ENCODE measurements at places on chromosomes 4 and X.

- peak; percentile 13 for DNase-seq
These were observed 24.1 kb upstream of the PBDC1 start for GRCh38 chrX:76148753-76149152.

DNA sequence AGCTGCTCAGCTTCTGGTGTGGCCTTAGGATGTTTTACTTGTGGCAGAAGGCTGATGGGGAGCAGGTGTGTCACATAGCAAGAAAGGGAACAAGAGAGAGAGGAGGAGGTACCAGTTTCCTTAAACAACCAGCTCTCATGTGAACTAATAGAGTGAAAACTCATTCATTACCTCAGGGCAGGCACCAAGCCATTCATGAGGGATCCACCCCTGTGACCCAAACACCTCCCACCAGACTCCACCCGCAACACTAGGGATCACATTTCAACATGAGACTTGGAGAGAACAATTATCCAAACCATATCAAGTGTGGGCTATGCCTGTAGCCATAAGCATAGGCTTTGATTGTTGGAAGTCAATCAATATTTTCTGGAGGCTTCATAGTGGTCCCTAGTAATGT, 56.0 kb downstream of the GSX2 start:
- DNase-seq, result no peak

DNA sequence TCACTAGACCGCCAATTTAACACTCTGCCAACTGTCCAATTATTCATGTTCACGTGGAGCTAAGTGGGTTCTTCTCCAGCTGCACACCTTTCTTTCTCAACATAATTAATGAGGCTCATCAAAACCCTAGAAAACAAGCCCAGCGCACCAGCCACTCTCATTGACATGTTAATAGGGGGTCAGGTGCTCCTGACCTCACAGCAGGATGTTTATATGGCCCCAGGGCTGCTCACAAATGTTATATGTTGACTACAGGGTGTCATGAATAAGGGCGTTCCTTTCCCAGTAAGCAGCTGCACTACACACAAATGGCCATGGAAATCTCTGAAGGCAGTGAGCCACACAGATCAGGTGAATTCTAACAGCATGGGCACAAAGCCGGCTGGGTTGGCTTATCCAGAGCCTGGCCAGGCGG, 209.8 kb downstream of the MGST2 start:
- DNase-seq, result no peak

DNA sequence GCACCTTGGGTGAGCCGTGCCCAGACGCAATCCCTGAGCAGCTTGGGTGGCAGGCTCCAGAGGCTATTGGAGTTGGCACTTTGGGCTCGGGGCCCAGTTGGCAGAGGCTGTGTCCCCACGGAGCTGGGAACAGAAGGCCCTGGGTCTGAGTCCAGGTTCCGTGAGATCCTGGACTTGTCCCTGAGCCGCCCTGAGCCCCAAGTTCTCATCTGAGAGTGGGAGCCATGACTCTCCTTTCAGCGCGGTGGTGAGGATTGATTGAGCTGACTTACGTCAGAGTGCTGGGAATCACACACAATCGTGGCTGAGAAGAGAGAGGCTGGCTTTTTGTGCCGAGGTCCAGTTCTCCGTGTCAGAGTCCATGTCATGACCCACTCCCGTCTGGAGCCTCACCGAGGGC, 98.0 kb downstream of the PSAPL1 start:
- DNase-seq, result no peak

- no peak for DNase-seq
These were observed 34.0 kb downstream of the PLAC8 start for GRCh38 chr4:83080561-83080960.

Measured in naive thymus-derived CD8-positive, alpha-beta T cell (primary cell).